ENCODE measurements at places on chromosomes 6 and 20.

- no peak for DNase-seq
Measured at GRCh38 chr20:14235355-14235754, 102.1 kb downstream of the FLRT3 start.

GRCh38 chr6:4939241-4939640, 64.6 kb downstream of the RPP40 start:
- no peak for DNase-seq

- DNase-seq: no peak
Measured at GRCh38 chr6:170098428-170099170, 192.3 kb downstream of the DLL1 start.

GRCh38 chr6:136108361-136108945, 141.7 kb downstream of the MTFR2 start:
- DNase-seq: no peak

DNA sequence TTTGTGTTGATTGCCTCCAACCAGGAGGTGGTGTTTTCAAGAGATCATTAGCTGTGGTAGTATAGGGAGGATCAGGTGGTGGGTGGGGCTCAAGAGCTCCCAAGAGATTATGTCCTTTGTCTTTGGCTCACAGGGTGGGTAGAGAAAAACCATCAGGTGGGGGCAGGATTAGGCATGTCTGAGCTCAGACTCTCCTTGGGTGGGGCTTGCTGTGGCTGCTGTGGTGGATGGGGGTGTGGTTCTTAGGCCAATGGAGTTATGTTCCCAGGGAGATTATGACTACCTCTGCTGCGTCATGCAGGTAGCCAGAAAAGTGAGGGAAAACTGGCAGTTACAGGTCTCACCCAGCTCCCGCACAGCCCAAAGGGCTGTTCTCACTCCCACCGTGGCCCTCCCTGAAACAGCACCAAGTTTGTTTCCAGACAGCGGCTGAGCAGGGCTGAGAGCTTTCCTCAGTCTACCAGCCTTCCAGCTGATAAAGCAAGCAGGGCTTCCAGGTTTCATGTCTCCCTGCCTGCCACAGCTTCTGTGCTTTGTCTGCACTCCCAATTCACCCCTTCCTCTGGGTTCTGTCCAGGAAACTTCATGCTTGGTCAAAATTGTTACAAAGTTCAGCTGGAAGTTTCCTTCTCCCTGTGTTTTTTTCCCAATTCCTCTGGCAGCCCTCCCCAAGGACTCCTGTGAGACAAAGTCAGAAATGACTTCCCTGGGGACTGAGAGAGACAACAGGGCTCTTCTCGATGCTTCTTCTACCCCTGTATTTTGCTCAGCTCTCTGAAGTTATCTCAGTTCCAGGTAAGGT, 481.1 kb upstream of the MAN1A1 start:
- DNase-seq: no peak

GRCh38 chr6:8558953-8559352, 123.6 kb upstream of the SLC35B3 start:
- no peak for DNase-seq

DNA sequence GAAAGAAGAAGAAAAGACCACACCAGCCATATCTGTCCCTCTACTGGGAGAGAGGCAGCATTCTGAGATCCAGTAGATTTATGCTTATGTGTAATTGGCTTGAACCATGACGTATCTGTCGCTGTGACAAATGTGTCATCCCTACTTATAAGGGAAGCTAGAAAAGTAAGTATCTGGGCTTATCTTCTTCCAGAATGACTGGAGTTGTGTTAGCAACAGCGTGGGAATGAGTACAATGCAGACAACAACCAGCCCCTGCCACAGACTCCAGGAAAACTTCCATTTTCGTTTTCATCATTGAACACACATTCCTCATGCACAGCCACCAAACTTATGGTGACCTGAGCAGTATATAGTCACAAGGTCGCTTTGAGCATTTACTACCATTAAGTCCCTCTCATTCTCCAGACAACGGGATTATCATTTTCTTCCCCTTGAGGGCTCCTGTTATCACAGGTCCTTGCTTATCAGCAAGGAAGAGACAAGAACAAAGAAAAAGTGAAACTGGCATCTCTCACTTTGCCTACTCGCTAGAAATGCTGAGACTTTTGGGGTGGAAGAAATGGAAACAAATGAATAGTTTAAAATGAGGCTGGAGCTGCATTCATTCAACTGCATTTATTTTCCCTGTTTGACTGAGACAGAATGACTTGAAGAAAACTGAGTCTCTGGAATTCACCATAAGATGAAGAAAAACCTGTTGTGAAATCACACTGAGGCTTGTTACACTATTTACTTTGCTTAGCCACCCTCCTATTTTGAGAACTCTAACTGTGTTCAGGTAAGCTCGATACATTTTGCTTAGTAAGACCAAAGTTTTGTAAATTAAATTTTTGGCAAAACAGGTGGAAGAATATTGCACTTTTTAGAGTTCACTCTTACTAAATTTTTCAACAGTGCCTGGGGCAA, 149.3 kb upstream of the FOXQ1 start:
- DNase-seq: no peak

DNA sequence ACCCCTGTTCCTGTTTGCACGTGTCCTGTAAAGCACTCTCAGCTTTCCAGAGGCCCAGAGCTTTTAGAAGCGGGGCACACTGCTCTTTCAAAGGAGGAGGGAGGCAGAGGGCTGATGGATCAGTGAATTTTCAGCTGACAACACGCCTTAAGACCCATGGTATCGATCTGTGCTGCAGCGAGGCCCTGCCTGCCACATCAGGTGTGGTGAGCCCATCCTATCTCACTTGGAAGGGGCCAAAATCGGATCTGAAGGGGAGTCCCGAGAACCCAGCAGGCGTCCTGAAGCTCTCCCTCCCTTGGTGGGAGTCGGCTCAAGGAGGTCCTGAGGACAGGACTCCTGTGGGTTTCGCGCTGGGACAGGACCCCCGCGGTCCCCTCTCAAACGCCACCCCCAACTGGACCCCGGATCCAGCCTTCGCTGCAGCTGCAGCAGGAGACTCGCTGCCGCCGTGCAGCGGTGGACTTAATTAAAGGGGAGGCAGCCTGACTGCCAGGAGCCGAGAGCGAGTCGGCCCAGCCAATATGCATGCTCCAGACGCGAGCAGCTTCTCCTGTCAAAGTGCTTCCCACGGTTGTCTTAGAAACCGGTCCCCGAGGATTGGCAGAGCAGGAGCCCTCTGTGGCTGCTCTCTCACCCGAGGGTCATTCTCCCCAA, 580.0 kb upstream of the ZNF337 start:
- DNase-seq: no peak

- DNase-seq: no peak
Measured at GRCh38 chr20:10419550-10420133, 14.4 kb downstream of the MKKS start.

DNA sequence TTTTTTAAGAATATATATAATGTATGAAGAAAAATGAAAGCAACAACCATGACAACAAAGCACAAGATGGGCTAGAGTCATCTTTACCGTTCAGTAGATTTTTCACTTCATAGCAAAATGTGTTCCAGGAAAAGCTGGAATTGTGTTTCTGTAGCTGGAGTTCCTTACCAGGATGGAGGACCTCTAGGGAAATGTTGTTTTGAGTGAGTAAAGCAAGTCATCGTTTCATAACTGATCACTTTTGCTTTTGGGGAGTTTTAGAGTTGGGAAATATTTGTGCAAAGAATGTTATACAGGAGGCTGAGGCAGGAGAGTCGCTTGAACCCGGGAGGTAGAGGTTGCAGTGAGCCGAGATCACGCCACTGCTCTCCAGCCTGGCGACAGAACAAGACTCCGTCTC, 151.6 kb downstream of the SASH1 start:
- DNase-seq: no peak

DNA sequence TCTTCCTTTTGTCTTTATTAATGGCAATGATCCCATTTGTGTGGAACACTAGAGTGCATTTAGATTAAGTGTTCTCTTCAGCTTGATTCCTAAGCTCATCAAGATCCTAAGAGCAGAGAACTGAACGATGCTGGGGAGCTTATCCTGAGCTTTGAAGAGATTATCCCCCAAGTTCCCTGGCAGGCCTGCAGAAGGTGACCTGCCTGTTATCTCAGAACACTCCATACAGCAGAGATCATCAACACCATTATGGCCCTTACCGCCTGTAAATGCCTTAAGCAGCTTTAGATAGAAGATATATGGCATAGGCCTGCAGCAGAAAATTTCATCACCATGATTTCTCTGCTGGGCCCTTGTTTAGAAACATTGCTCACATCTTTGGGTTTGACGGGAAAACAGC, 779.9 kb upstream of the MAP3K7 start:
- DNase-seq: no peak

DNA sequence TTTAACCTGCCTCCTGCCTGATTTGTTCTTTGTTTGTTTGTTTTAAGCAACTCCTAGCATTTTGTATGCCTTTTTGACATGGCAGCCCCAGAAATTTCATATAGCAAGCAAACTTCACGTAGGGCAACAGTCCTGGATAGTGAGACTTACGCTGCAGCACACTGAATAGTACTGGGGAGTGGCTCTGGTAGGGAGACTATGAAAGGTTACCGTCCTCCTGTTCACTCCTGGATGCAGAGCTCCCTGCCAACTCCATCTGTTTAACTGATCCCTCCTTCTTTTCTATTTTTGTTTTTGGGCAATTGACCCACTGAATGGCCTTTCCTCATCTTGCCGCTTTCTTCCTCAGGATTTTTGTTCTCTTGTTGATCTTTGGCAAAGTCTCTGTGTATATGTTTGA, 44.5 kb upstream of the BMP6 start:
- no peak for DNase-seq

- DNase-seq: no peak
Measured at GRCh38 chr20:49032455-49032854, 13.7 kb upstream of the CSE1L start.

DNA sequence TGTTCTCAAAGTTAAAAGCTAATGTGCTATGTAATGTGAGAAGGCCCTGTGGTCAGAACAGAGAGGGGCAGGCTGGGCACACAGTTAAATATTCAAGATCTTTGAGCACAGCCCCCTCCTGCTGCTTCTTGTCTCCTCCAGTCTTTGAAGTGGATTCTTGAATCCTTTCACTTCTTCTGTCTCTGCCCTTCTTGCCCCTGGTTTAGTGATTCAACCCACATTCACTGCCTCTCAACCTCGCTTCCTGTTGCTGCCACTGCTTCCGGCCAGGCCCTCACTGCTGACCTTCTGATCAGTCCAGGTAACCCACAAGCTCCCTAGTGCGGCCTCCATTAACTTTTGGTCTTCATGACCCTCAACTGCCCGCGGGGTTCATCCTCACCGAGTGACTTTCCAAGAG, 417.3 kb upstream of the NOX3 start:
- DNase-seq: no peak

- no peak for DNase-seq
Measured at GRCh38 chr6:1055015-1055921, 256.6 kb upstream of the FOXQ1 start.

- no peak for DNase-seq
Measured at GRCh38 chr20:52078289-52078688, 113.3 kb downstream of the ZFP64 start.

DNA sequence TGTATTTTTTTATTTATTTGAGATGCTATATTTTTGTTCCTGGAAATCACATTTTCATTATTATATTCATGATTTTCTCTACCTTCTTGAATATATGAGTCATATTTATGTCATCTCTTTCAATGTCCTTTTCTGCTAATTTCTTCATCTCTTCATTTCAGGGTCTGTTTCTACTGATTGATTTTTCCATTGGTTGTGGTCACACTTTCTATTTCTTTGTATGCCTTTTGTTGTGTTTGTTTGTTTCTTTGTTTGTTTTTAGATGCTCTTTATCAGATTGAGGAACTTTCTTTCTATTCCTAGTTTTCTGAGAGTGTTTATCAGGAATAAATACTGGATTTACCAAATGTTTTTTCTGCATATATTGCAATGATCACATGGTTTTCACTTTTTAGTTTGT, 16.9 kb upstream of the MDFI start:
- DNase-seq: no peak

DNA sequence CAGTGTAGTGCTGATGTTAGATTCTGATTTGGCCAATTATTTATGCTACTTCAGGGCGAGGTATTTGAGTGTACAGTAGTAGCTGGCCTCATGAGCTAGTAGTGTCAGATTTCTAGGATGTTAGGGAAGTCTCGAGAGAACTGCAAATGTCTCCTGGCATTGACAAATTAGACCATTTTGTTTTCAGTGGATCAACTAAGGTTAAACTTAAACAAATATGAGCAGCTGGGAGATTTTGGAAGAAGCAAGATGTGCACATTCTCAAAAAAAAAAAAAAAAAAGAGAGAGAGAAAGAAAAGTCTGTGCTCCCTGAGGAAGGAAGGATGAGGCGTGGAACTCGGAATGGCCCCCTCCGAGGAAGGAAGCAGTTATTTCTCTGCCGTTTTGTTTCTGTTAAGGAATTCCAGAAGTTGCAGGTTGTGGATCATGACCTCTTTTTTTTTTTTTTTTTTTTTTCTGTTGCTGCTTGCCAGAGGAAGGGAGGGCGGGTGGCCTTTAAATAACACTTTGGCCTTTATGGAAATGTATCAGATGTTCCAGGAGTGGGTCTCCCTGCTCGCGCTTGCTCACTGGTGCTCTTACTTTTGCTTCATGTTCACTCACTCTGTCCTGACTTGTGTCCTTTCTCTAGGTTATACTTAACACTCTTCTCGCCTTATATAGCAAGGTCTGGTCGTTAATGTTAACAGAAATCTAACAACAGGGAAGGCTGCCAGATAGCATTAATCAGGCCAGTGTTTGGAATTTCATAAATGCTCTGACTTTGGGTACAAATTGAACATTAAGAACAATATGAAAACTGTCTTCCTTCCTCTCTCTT, 124.4 kb downstream of the TCP11 start:
- DNase-seq: no peak

DNA sequence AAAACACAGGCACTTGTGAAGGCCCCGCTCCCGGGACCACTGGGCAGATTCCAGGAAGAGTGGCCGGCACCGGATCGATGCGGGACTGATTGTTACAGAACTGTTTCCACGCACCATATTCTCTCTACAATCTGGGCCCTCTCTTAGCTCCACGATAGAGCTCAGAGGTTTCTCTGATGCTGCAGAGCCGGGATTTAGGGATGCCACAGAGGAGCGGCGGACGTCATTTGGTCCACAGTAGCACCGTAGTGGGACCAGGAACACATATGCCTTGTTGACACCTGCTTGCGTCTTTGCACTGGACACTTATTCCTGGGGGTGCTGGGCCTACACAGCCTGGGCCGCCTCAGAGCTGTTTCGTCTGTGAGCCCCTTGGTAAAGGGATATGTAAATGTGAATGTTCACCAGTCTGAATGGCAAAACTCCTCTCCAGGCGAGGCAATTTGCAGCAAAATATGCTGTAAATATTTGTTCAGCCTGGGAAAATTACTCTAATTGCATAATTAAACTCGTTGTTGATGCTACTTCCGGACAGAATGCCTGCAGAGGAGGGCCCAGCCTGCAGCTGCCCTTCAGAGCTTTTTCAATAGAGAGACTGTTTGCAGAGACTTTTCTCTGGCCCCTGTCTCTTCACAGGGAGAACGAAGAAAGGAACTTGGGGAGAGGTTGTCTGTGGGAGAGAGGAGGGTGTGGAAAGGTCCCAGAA, 9.4 kb downstream of the PCK1 start:
- no peak for DNase-seq

DNA sequence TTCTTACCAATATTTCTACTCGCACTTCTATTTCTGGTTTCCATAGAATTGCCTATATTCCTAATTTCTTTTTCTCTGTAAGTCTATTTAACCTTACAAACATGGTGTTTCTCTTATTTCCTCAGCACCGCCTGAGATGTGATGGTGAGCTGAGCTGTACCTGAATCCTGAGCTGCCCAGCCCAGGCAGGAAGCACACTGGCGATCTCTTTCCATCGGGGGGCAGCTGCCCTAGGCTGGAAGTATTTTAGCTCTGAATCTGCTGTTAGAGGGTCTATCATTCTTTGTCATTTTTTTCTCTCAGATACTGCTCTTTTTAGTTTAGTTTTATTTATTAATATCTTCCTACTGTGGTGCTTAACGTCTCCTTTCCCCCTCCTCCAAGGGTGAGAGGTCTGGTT, 173.4 kb upstream of the SLC35B3 start:
- no peak for DNase-seq
